ENCODE measurements at places on chromosomes 2 and 18.

DNA sequence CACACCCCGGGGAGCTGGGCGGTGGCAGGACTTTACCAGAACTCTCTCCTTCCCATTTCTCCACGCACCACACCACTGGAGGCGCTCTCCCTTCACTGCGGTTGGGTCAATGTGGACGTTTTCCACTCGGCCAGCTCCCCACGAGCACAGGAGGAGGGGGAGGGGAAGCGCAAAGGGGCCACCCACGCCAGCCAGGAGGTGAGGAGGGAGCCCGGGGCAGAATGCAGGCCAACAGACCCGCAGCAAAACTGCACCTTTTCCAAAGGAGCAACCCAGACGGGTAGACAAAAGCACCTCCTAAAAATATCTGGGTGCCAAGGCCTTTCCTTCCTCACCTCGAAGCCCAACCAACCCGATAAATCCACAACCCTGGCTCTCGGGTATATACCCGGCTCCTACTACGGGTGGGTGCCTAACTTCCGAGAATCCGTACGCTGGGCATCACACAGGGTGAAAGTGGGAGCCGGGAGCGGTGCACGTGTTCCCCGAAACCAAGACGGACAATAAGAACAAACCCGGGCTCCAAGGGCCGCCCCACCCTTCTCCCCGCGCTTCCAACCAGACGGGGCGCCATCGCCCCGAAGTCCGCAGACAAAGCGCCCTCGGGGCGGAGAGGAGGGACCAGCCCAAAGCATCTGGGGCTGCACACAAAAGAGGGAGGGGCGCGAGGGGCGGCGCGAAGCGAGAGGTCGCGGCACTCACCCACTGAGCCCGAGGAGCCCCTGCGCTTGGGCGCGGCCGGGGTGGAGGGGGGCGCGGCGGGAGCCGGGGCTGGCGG lies 1.0 kb downstream of the RTN4 start:
- DNase-seq, result peak; percentile 75

GRCh38 chr2:170434900-170435621 lies 257.1 kb downstream of the MYO3B start:
- no peak for DNase-seq

DNA sequence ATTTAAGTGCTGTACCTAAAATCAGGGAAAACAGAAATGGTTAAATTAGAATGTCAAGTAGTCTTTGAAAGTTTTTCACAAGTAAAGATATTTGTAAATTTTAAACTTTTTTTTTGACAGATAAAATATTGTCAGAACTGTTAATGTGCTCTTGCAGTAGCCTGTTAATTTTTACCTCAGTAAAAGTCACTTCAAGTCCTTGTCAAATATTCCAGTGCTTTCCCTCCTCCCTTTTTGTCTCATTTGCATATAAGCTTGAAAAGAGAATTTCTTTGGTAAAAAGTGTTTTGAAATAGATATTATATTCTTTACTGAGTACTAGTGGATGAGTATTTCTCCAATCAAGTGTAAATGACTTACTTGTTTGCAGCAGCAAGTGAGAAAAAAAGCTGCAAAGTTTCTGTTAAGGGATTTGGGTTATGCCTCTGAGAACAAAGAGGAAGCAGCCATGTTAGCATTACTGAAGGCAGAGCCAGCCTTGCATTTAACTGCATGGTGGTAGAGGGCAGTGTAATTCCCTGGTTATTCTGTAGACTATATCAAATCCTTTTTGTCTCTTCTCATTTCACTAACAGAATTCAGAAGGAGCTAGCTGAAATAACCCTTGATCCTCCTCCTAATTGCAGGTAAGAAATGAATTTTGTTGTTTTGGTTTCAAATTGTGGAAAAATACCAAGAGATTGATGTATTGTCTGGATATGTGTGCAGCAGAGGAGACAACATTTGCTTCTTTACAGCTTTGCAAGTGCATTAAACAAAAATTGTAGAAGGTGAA lies 3.2 kb downstream of the UBE2E3 start:
- peak; percentile 48 for DNase-seq

- no peak for DNase-seq
Measured at GRCh38 chr2:223510713-223511112, 91.4 kb downstream of the SCG2 start.
